ENCODE measurements at places on chromosomes 5 and 9. TPM values are rescaled to one million over a fixed set of nuclear protein-coding genes. Genes with fewer than 3 reads are reported as not detected.

DNA sequence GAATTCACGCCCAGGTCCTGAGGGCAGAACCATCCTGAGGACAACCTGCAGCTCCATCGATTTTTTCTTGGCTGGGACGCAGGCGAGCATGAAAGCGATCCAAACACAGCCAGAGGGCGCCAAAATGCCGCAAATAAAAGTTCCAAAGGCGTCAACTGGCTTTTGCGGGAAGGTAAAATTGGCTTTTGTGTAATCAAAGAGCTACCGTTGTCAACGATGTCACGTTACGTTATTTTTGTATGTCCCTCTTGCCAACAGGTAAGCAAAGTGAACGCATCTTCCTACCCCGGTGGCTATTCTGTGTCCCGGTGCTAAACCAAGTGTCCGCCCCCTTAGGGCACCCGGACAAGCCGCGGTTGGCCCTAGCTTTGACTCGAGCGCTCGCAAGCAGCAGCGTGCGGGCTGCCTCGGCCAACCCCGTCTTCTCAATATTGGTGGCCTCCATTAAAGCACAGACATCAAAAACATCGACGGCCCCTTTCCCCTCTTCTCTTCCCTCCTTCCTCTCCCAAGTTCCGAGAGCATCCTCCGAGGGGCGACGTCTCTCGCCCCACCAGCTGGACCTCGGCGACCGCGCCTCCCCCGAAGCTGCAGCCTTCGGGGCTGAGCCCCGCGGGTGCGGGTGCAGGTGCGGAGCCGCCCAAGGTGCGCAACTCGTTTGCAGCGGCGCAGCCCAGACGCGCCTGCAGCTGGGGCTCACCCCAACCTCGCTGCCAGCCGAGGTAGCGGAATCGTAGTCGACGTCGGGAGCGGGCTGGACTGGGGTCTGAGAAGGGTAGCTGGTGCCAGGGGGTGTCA is 1.1 kb upstream of the BASP1 start:
- DNase-seq: peak; percentile 76

DNA sequence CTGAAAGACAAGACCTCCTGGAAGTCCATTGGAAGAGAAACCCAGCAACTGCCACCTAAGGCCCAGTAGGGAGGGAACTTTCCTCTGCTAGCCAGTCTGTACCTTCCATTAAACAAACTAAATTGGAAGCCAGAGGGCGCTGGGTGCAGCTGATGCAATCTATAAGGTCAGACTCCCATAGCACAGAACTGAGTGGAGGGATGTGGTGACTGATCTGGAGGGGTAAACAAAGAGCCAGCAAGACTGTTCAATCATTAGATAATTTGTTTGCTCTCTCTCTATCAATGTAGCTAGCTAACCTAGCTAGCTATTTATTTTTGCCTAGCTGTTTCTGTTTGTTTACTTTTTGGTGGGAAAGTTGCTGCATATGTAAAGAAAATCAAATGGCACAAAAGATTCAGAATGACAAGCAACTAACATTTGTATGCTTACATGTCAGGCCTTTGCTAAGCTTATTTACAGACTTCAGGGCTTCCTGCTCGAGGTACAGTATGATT is 291.8 kb upstream of the DAB2 start:
- DNase-seq: peak; percentile 46

DNA sequence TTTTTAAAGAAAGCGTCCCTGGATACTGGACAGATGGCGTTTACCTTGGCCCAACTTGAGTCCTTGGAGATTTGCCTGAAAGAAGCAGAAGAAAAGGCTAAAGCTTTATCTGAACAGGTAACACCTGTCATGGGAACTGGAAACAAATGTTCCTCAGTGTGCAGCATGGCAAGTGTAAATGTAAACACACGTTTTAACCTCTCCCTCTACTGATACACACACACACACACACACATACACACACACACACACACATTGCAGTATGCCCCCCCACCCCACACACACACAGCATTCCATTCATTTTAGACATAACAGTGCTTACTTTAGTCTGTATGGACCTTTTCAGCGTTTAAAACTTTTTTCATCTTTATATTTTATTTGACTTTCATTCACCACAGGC is 51.1 kb downstream of the CCDC192 start:
- DNase-seq: peak; percentile 78

DNA sequence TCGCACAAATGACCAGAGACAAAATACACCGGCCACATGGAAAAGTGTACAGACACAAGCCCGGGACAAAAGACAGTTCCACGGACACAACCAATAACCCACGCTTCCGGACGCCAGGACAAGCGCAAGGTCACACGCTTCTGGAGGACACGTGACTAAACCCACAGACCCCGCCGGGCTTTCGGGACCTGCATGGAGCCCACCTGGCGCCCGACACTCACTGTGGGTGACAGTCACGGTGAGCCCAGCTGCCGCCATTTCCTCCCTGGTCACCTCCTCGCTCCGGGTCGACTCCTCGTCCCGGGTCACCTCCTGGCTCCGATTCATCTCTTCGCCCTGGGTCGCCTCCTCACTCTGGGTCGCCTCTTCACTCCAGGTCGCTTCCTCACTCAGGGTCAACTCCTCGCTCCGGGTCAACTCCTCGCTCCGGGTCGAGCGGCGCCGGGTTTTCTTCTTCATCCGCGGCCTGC is 470 bp downstream of the BAG1 start:
- no peak for DNase-seq

DNA sequence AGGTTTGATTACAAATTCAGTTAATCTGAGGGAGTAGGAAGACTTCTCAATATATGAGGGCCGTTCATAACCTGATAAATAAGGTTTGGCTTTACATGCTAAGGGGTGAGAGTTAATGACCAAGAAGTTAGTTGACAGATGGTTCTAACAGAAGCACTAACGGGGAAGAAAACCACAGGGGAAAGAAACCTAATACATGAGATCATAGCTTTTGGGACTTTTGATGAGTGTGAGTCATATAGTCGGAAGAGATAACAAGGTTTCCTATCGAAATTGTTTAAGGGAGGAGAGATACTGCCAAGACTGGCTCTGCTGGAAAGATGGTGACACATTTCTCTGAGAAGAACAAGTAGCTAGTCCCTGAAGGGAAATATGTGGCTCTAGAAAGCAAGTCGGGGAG is 140.1 kb downstream of the COX7C start:
- DNase-seq: peak; percentile 32

Gene C9orf50
- total RNA-seq: not detected

Data from IMR-90 (cell line).